ENCODE measurements at places on chromosomes 3 and 15.

GRCh38 chr3:183718012-183718411 is 20.4 kb downstream of the YEATS2 start:
- DNase-seq: no peak

- DNase-seq: no peak
These were observed 3.3 kb upstream of the CEP97 start for GRCh38 chr3:101720851-101721840.

DNA sequence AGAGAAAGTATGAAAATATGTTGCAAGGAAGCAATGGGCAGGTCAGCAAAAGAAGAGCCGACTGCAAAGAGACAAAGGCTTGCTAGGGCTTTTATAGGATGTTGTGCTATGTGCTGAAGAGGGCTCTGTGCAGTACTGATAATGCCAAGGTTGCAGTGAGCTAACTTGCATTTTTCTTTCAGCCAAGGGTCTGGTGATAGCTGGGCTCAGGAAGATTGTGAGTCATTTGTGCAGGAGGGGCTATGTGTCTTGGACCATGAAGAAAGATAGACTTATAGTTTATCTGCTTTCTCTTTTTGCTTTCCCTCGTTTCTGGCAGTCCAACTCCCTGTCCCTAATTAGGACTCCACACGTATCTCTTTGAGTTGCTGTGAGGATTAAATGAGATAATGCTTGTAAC is 64.5 kb upstream of the LRIG1 start:
- DNase-seq: no peak

GRCh38 chr3:88936831-88937230 is 170.6 kb upstream of the EPHA3 start:
- no peak for DNase-seq

- DNase-seq: no peak
These were observed 11.0 kb upstream of the SLMAP start for GRCh38 chr3:57745101-57745500.

DNA sequence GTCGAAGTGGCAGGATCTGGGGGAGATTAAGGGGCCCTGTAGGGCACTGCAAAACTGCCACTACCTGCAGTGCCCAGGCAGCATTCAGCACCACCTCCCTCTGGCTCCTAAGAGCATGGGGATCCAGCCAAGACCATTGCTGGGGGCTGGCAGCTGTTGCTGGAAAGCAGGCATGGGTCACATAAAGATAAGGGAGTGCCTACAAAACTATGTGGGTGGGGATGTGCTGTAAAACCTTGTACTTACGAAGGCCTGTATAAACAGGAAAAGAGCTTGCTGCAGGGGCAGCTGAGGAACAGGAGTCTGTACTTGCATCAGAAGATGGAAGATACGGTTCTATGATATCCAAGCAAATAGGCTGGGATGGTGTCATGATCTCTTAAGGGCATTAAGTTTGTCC is 27.1 kb downstream of the IL20RB start:
- peak; percentile 93 for DNase-seq

DNA sequence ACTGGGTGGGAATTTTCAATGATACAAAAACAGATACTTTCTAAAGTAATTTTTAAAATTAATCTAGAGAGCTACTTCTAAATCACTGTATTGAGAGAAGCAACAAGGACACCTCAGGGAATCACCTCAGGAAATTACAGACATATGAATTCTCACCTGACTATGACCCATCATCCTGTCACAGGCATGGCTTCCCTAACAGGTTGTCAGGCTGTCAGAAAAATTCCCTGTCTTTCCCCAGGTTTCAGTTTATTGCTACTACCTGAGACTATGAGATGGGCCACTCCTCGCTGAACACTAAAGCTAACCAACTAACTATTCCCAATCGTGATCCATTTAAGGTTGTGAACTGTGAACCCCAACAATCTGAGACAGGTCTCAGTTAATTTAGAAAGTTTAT is 66.1 kb downstream of the CD200 start:
- DNase-seq: no peak

DNA sequence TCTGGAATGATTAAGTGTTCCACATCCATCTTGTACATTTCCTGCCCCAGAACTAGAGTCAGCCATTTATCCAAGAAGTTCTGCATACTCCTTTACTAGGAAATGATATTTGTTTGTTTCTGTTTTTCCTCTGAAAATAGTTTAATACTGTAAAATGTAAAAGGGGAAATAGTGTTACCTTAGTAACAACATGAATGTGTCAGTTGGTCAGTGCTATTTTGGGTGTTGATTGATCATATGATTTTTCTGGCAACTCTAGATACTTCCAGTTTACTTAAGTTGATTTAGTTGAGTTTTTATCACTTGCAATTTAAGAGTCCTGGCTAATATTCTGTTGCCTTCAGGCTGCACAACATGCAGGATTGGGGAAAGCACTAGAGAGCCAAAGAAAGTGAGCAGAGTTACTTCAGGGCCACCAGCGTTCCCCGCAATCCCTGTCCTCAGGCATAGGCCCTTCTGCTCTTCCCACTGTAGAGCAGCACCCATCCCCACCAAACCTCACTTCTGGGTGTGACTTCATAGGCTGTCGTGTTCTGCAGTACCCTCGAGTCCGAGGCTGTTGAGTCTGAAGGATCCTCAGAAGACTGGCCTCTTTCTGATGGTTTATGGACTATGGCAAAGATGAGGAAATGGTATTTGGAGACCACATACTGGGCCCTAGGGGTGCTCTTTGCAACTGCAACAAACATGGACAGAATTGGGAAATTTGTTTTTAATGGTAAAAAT is 69.0 kb downstream of the CHD2 start:
- DNase-seq: no peak

DNA sequence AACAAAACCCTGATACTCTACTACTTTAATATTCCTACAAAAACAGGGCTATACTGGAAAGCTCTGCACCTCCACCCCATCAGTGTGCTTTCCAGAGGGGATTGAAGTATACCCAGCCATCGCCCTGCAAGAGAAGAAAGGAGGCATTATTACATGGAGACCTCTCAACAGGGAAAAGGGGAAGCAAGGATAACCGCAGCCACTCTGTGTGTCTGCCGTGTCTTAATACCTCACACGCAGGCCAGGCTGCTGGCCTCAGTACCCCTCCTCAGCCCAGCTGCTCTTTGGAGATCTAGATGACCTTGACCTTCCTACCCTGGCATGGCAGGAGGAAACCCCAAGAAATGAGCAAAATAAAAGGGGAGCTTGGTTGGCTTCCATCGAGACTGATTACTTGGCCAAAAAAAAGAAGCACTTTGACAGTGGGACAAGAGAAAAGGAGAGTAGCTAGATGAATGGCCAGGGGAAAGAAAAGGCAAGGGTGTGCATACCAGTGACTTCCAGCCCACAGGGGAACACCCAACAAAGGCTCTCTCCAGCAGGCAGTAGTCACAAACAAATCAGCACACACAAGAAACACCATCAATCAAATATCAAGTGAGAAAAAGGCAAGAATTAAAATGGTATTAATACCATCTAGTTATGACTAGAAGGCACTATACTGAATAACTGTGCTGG is 129.4 kb downstream of the STT3B start:
- DNase-seq: no peak

DNA sequence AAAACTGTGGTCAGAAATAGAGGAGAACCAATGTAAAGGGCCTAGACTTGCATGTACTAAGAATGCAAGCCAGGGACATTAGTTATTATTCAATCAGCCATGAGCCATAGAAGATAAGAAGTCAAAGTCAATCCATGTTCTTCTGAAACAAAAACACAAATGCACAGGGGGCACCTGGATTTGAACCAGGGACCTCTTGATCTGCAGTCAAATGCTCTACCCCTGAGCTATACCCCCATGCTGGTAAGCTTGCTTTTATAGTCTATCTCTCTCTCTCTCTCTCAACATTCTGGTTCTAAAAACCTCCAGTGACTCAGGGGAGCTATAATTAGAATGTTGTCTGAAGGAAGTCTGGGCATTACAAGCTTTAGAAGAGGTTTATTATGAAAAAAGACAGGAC is 85.6 kb upstream of the ACP3 start:
- no peak for DNase-seq

GRCh38 chr15:66614456-66614855 is 48.7 kb upstream of the LCTL start:
- no peak for DNase-seq

- DNase-seq: no peak
These were observed 6.0 kb downstream of the C3orf62 start for GRCh38 chr3:49271047-49271446.
